Activated T-helper 1 cell treated with Interleukin-2 at 50 U/mL for 16 hours (primary cell): ENCODE measurements at places on chromosomes 2 and 18.

- DNase-seq = no peak
Observed at GRCh38 chr2:190528521-190529001, 6.0 kb downstream of the NEMP2 start.

- DNase-seq = no peak
Observed at GRCh38 chr2:29796446-29796845, 124.9 kb downstream of the ALK start.

DNA sequence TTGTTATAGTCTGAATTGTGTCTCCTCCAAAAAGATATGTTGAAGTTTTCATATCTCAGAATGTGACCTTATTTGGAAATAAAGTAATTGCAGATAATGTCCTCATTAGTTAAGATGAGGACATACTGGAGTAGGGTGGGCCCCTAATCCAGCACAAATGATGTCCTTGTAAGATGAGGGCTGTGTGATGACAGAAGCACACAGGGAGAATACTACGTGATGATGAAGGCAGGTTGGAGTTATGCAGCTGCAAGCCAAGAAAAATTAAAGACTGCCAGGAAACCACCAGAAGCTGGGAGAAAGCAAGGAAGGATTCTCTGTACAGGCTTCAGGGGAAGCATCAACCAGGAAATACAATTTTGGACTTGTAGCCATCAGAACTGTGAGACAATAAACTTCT lies 58.3 kb upstream of the PNPT1 start:
- no peak for DNase-seq

DNA sequence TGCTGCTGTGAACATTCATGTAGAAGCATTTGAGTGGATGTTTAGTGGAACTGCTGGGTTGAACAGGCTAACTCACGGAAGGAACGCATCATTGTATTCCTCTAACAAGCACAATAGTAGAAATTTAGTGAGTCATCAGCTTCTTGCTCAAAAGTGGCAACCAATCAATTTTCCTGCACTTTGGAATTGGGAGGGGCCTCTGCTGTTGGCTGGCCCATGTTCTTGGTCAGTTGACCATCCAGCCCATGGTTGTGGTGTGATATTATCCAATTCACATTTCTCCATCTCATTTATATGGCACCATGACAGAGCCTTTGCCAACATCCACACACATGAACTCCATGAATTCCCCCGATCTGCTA lies 95.0 kb downstream of the TNFRSF11A start:
- DNase-seq = no peak

- no peak for DNase-seq
Observed at GRCh38 chr18:51082571-51083267, 52.7 kb downstream of the SMAD4 start.

DNA sequence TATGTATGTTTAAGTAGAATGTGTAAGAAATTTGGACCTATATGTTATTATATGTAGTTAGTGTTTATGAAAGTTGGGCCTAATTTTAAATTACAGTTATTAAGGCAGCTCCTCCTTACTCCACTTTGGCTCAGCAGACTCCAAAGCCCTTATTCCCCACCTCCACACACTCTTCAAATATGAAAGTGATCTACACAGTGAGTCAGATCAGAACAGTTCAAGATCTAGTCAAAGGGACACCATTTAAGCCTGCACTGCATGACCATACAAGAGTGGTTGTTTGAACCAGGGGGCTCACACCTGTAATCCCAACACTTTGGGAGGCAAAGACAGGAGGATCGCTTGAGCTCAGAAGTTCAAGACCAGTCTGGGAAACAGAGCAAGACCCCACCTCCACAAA lies 21.2 kb upstream of the PMAIP1 start:
- DNase-seq = no peak

GRCh38 chr2:50346629-50347357 lies 685.1 kb downstream of the NRXN1 start:
- no peak for DNase-seq

DNA sequence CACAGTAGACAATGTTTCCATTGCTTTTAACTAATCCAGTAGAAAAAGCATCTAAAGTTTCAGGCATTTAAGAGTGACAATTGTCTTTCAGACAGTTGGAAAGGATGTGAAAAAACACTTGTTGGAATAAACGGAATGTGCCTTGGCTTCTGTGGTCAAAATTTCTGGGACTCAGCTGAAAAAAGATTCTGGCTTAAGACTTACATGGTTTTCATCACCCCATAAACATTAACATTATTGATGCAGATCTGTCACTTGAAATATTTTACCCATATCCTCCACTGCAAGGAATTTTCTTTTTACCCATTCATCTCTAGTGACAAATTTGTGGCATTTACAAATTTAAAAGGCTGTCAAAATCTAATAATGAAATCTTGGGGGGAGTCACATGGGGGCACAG lies 166.0 kb downstream of the SRBD1 start:
- DNase-seq = no peak
